SJCRH30 (cell line): ENCODE measurements at places on chromosomes 5 and 9.

DNA sequence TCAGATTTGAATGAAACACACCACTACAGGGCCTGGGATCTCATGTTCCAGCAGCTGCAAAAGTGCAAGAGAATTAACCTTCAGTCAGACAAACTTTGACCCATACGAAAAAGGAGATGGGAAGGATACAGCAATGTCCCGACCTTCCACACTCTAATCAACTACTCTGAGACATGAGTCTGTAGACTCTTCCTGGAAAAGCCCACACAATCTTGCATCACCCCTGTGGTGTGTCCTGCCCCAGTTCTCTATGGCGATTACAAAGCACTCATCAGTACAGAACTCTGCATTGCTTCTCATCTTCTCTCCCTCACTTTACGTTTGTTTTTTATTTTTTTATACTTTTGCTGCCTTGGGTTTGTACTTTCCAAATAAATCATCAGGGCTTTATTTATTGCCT lies 241.0 kb upstream of the KIF2A start:
- H3K4me3 ChIP-seq, result no peak overlapping the region
- no peak overlapping the region for H3K27ac ChIP-seq
- 0 out of 2 replicates have a peak, but pooled peaks cover 3% of the 10 kb centered on the region for H3K27me3 ChIP-seq
- H3K4me1 ChIP-seq, result no peaks in the 10 kb centered on the region
- no peak for DNase-seq
- no peaks in the 10 kb centered on the region for H3K36me3 ChIP-seq

DNA sequence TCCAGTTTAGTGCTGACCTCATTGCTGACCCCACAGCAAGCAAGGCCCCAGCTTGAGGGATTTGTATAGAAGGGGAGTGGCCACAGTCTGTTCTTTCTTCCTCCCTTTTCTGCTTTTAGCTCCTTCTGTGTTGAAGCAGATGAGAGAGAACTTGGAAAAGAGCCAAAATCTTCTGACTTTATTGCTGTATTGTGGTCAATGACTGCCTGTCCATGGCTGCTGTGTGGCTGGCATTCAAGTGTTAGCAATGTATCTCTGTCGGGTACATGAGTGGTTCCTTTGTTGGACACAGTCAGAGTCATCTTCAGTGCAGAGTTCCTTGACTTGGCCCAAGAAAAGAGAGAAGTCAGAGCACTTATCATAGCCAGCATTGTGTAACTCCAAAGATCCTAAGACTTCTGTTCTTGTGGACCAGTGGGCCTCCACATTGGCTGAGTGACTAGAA lies 154.1 kb downstream of the LRRC70 start:
- H3K36me3 ChIP-seq, result no peaks in the 10 kb centered on the region
- H3K27ac ChIP-seq, result no peak overlapping the region
- no peak for DNase-seq
- no peaks in the 10 kb centered on the region for H3K27me3 ChIP-seq
- H3K4me1 ChIP-seq, result no peaks in the 10 kb centered on the region
- no peak overlapping the region for H3K4me3 ChIP-seq

GRCh38 chr5:159921721-159922120 lies 5.4 kb downstream of the ADRA1B start:
- no peaks in the 10 kb centered on the region for H3K4me1 ChIP-seq
- H3K27me3 ChIP-seq, result peaks cover 5% of the 10 kb centered on the region; the same call in 1 of the 2 replicates
- no peaks in the 10 kb centered on the region for H3K36me3 ChIP-seq
- no peak overlapping the region for H3K4me3 ChIP-seq
- no peak for DNase-seq

DNA sequence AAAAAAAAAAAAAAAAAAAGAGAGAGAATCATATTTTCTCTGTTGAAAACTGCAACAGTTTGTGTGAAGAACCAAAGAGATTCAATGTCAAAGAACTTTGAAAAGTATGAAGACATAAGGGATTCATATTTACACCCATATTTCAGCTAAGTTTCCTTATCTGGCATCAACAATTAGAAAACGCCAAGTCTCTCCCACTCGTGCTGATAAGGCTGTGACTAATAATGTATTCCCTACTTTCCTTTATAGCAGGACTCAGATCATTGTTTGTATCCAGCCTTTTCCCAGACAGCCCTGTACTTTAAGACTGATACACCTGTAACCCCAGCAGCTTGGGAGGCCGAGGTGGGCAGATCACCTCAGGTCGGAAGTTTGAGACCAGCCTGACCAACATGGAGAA lies 54.1 kb upstream of the STK32A start:
- no peaks in the 10 kb centered on the region for H3K4me1 ChIP-seq
- no peak overlapping the region for H3K4me3 ChIP-seq
- no peak for DNase-seq

GRCh38 chr5:55638455-55638854 lies 73.7 kb downstream of the SLC38A9 start:
- no peak overlapping the region for H3K4me3 ChIP-seq
- no peak overlapping the region for H3K27ac ChIP-seq
- no peak for DNase-seq
- no peaks in the 10 kb centered on the region for H3K27me3 ChIP-seq
- no peaks in the 10 kb centered on the region for H3K36me3 ChIP-seq
